ENCODE measurements at places on chromosomes 3 and 15. TPM values are rescaled to one million over a fixed set of nuclear protein-coding genes. Genes with fewer than 3 reads are reported as not detected.

Gene PCBP4
- total RNA-seq, result 24.7 TPM

Gene SEMA3F
- 0.16 TPM for total RNA-seq

GRCh38 chr3:156772588-156773206 is 53.5 kb upstream of the LEKR1 start:
- H3K4me3 ChIP-seq, result no peak overlapping the region
- H3K27me3 ChIP-seq, result no peaks in the 10 kb centered on the region
- DNase-seq, result no peak

Gene LIPH
- total RNA-seq, result 0.09 TPM

Gene NR2E3
- total RNA-seq, result not detected

DNA sequence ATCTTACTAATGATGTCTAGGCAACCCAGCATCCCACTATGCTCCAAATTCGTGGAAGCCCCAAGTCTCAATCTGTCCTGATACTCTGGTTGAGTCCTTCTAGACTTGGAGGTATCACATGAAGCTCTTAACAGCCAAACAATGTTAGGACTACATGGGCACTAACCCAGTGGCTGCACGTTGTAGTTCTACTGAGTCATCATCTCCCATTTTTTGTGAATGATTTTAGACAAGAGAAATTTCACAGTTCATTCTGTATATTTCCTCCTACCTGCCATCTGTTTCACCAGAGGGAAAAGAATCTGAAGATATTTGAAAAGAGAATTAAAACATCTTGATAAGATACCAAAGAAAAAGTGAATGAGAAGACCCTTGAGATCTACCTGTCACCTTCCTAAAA is 9.8 kb upstream of the WWTR1 start:
- no peak for DNase-seq
- no peaks in the 10 kb centered on the region for H3K27me3 ChIP-seq
- H3K27ac ChIP-seq, result no peak overlapping the region
- H3K36me3 ChIP-seq, result no peaks in the 10 kb centered on the region
- no peak overlapping the region for H3K4me3 ChIP-seq

Gene P2RY12
- total RNA-seq, result 0.52 TPM
